Thoracic aorta (tissue), 2 donors: ENCODE measurements at places on chromosomes 7 and 10. TPM values are rescaled to one million over a fixed set of nuclear protein-coding genes. Genes with fewer than 3 reads are reported as not detected.

Gene SORCS3
- total RNA-seq, result not detected

Gene GRID2IP
- total RNA-seq, result 0.35 TPM

Gene SLC16A9
- total RNA-seq, result 1.6 TPM

Gene KLLN
- 0.14 TPM for total RNA-seq

Gene AGAP3
- 52.1 TPM for total RNA-seq

Gene SLC18A2
- total RNA-seq, result 0.35 TPM

Gene RBM20
- 7.8 TPM for total RNA-seq

Gene OR6B1
- not detected for total RNA-seq

Gene TFPI2
- 23.7 TPM for total RNA-seq

Gene MRPS17
- total RNA-seq, result 12.1 TPM

DNA sequence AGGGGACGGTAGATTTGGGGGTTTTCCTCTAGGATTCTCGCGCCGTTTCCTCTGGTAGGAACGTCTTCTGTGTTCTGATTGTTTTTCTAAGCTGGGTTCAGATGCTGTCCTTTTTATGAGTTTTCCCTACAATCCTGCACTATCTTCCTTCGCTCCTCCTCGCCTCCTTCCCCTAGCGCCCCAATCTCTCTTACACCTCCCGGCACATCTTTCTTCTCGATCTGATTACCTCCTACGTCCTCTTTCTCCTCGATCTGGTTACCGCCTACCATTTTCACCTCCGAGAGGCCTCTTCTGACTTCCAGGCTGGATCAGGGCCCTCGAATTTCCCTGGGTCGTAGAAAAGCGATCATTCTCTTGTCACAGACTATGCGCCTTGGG lies 413 bp downstream of the BUD31 start:
- no peak for DNase-seq

GRCh38 chr7:25253714-25254113 lies 25.4 kb upstream of the NPVF start:
- DNase-seq, result no peak

GRCh38 chr10:91607646-91608403 lies 25.0 kb downstream of the PPP1R3C start:
- no peak for DNase-seq

GRCh38 chr10:21810582-21811244 lies 192.8 kb downstream of the DNAJC1 start:
- no peak for DNase-seq

GRCh38 chr10:13971601-13972475 lies 358.9 kb downstream of the FRMD4A start:
- no peak for DNase-seq

GRCh38 chr7:69906283-69906995 lies 308.2 kb downstream of the AUTS2 start:
- no peak for DNase-seq

GRCh38 chr7:23373151-23374004 lies 74.2 kb downstream of the MALSU1 start:
- no peak for DNase-seq

DNA sequence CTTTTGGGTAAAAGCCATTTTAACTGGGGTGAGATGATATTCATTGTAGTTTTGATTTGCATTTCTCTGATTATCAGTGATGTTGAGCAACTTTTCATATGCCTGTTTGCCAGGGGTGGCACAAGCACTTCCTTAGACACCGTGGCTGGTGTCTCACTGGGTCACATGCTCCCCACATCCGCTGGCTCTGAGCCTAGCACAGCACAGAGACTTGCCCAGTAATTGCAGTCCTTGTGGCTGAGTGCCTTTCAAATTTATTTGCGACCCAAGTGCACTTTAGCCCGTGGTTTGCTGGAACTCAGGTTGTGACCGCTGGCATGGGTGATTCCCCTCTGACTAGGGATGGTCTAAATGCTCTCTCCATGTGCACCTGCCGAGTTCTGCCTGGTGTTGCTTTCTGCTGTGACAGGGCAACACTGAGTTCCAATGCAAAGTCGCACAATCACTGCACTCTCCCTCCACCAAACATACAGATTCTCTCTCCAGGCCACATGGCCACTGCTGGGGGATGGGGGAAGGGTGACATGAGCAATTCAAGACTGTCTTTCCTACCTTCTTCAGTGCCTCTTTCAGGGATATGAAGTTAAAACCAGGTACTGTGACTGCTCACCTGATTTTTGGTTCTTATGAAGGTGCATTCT lies 66.5 kb downstream of the ZNF277 start:
- DNase-seq, result no peak

GRCh38 chr7:77734659-77735421 lies 38.6 kb downstream of the RSBN1L start:
- DNase-seq, result no peak

DNA sequence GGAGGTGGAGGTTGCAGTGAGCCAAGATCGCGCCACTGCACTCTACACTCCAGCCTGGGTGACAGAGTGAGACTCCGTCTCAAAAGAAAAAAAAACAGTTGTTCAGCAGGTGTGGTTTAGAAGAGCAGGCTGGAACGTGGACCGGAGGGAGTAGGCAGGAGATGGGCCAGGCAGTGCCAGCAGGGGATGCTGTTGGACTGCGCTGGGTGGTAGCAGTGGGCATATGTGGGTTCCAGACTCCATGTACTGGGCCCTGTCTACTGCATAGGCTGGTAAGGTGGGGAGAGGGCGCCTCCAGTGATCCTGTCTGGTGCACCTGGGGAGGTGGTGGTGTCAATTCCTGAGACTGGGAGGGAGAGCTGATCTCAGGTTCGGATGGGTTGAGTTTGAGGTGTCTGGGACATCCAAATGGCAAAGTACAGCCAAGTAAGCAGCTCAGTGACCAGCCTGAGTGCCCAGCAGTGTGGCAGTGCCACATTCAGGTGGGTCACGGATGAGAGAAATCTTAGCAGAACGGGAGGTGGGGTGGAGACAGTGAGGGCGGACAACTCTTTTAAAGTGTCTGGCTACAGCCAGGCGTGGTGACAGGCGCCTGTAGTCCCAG lies 25.9 kb downstream of the SFXN4 start:
- no peak for DNase-seq

DNA sequence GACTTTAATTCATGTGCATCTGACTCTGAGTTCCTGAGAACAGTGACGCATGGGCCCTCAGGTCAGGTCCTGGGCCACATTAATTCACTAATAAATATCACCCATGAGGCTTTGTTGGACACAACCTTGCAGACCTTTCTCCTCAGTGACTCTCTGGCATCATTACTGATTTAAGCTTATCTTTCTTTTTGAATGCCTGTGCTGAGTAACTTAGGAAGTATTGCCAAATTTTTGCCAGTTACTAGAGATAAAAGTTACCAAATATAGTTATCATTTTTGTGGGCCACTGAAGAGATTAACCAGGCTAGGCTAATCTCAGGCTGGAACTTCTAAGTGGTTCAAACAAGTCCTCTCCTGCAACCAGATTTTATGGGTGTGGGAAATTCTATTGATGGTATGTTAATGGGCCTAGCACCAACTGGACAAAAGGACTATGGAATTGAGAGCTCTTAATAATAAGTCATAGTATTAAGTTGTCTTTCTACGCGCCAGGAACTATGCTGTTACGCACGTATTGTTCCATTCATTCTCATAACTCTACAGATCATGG lies 28.8 kb upstream of the PRTFDC1 start:
- DNase-seq, result no peak

- no peak for DNase-seq
Observed at GRCh38 chr10:103758294-103758681, 97.1 kb downstream of the SH3PXD2A start.

DNA sequence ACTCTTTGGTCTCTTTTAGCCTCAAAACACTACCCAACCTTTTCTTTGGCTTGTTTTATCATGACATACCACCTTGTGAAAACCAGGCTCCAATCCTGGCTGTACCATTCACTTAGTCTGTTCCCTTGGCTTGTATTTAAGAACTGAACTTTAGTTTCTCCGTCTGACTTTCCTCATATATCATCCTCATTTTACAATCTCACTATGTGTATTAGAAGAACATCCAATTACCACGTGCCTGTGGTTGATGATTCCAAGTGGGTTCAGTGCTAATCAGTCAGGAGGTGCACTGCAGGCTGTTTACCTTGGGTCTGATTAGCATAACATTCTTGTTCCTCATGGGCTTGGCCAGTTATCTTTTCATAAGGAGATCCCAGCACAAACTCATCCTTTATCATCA lies 144.8 kb upstream of the KLF14 start:
- no peak for DNase-seq

GRCh38 chr10:17031637-17032635 lies 97.7 kb downstream of the CUBN start:
- no peak for DNase-seq

DNA sequence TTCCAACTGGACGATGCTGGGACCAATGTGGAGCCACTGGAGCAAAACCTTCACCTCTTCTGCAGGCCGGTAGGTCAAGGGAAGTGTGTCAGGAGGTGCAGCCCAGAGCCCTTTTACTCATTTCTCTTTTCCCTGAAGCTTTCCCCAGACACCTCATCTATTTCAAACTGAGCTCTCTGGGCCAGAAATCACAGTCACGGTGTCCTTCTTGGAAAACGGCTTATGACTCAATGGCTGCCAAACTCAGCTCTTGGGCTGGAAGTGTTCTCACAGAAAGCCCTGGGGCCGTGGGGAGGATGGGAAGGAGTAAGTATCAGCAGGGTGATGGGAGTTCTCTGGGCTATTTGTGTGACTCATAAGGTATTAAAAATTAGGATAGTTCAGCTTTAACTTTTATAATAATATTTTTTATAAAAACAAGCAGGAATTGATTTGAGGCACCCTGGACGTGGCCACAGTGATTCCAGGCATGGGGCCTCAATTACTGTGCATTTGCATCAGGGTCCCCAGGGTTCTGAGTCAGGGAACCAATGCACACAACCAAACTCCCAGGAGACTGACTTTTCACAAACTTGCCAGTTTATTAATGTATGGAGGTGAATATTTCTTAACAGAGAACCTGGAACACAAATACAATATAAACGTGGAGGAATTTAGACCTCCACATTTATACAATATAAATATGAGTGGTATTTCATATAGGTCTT lies 187.4 kb upstream of the TMEM72 start:
- peak; percentile 31 for DNase-seq
